ENCODE measurements at places on chromosomes 4 and X.

DNA sequence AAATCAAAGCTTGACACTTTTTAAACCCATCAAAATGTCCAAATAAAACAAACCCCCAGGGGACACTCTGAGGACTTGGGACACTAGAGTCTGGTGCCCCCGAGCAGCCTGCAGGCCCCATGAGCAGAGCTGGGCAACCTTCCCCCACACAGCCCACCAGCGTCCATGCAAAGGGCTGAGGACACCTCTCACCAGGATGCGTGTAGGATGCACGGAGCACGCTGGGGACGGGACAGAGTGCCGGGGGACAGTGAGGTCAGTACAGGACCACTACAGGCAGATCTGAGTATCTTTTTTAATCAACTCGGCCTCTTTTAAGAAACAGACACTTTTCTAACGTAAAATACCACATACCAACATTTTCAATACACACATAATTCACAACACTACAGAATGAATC, 6.9 kb downstream of the GAK start:
- DNase-seq: no peak

- DNase-seq: no peak
Measured at GRCh38 chr4:140020457-140021361, 133.3 kb downstream of the MAML3 start.

DNA sequence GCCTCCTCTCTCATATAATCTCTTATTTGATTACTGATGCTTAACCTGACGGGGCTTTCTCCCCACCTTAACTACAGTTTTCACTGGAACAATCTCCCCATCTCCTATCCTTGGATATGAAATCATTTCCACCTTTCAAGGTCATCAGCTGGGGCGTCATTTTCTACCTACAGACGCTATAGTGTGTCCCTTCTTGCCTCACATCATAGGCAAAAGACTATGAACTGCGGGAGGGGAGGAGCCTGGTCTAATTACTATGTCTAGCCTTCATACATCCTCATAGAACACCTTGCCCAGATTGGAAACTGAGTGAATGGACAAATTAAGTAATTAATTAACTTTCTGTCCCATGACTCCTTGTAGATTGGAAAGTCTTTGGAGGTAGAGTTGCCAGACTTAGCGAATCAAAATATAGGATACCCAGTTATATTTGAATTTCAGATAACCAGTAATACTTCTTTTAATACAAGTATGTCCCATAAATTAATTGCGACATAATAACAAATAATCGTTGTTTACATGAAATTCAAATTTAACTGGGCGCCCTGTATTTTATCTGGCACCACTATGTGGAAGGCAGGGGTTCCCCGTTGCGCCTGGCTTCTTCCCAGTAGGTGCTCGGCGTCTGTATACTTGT, 752 bp upstream of the ATP6AP2 start:
- no peak for DNase-seq

- no peak for DNase-seq
Measured at GRCh38 chr4:22504447-22504846, 11.4 kb downstream of the ADGRA3 start.

GRCh38 chr4:154622598-154622997, 10.1 kb upstream of the FGG start:
- no peak for DNase-seq

DNA sequence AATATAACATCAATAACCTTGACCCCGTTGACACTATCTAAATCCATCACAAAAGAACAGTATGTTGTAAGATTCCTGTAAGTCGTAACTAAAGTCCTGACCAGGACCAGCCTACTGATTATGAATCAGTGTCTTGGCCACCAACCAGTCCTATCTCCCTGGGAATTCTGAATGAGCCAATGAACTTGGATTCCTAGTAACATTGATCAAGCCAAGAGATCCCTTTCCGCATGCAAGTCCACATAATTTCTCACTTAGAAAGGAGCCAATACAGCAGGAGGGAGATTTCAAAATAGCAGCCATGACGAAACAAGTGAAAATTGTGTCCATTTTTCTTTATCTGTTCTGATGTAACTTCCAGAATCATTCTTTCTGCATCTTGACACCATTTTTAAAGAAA, 9.5 kb downstream of the XPNPEP2 start:
- no peak for DNase-seq

GRCh38 chr4:10201381-10202223, 85.0 kb upstream of the WDR1 start:
- no peak for DNase-seq

- no peak for DNase-seq
Measured at GRCh38 chr4:2792711-2793585, at the start of gene SH3BP2. Gene SH3BP2 (plus strand): TSS chr4:2793085. CDS start chr4:2820618, 27,533 bp downstream.

GRCh38 chr4:83599183-83599582, 63.3 kb downstream of the GPAT3 start:
- no peak for DNase-seq

GRCh38 chr4:90152024-90152423, 24.8 kb downstream of the CCSER1 start:
- DNase-seq: no peak

- no peak for DNase-seq
Measured at GRCh38 chr4:181345931-181346330, 897.3 kb upstream of the TENM3 start.

- DNase-seq: no peak
Measured at GRCh38 chrX:33970028-33970967, 161.8 kb downstream of the FAM47A start.

- DNase-seq: no peak
Measured at GRCh38 chr4:38273407-38273806, 313.2 kb downstream of the PTTG2 start.

- DNase-seq: no peak
Measured at GRCh38 chr4:106548446-106549044, 180.0 kb upstream of the GIMD1 start.

DNA sequence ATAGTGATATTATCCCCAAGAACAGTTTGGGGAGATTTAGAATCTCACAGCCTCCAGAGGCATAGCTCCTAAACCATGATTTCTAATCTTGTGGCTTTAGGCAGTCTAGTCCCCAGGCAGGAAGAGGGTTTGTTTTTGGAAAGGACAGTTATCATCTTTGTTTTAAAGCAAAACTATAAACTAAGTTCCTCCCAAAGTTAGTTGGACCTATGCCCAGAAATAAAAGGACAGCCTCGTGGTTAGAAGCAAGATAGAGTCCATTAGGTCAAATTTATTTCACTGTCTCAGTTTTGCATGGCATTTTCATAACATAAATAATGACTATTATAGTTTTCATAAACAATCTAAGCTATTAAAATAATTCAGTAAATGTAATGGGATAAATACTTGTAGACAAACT, 120.5 kb downstream of the MAGEC2 start:
- no peak for DNase-seq

- no peak for DNase-seq
Measured at GRCh38 chrX:17412692-17413091, 37.7 kb downstream of the NHS start.

GRCh38 chr4:32042486-32043247, 1322.5 kb downstream of the PCDH7 start:
- no peak for DNase-seq

- DNase-seq: no peak
Measured at GRCh38 chr4:24568425-24568824, 15.9 kb downstream of the DHX15 start.

DNA sequence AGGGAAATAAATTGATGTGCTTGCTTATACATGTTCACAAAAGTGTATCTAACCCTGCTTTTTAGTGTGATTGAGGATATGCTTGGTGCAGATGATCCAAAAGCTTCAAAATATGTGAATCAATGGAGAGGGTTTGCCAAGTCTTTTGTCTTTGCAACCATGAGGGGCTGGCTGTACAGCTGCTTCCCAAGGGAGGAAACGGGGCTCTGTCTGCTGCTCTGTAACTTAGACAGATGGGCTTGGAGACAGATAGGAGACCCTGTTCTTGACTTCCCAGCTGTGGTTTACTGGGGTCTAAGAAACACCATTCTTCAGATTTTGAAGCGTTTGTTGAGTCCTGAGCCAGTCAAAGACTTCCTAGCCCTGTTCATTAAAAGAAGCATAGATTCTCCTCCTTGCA, 152.3 kb downstream of the DCLK2 start:
- DNase-seq: no peak

DNA sequence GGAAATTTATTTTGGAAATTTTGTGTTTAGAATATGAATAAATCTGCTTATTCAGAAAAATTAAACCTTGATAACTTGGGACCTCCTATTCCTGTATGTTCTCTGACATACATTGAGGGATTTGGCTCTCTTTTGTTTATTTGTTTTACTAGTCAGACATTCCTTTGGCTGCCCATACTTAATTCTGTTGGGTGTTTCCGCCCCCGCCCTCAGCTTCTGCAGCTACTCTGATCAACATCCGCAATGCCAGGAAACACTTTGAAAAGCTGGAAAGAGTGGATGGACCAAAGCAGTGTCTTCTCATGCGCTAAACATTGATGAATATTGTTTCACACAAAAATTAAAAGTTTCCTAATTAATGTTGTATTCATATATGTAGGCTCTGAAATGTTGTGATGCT, 40.5 kb downstream of the RRAGB start:
- no peak for DNase-seq

DNA sequence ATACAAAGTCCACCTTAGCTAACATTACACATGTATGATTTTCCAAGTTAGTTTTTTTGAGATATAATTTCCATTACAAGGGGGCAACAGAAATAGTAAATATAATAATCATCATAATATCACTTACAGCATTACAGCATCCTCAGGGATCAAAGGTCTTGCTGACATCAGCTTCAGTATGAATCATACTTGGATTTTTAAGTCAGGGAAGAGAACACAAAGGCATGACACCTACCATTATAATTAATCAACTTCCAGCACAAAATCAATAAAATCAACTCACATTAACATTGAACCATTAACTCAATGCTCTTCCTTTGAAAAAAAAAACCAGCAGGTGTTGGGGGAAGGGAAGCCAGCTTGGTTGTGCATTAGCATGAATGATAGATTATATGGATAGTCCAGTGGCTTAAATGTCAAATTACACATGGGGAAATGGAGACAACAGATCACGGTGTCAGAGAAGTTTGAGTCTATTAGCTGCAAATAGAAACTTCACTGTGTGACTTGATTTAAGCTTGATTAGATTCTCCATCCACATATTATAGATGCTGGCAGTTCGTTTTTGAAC, 66.9 kb upstream of the CAPN6 start:
- DNase-seq: no peak

- no peak for DNase-seq
Measured at GRCh38 chr4:57039345-57039744, 60.6 kb downstream of the POLR2B start.

- no peak for DNase-seq
Measured at GRCh38 chr4:170306208-170306607, 216.5 kb upstream of the AADAT start.

DNA sequence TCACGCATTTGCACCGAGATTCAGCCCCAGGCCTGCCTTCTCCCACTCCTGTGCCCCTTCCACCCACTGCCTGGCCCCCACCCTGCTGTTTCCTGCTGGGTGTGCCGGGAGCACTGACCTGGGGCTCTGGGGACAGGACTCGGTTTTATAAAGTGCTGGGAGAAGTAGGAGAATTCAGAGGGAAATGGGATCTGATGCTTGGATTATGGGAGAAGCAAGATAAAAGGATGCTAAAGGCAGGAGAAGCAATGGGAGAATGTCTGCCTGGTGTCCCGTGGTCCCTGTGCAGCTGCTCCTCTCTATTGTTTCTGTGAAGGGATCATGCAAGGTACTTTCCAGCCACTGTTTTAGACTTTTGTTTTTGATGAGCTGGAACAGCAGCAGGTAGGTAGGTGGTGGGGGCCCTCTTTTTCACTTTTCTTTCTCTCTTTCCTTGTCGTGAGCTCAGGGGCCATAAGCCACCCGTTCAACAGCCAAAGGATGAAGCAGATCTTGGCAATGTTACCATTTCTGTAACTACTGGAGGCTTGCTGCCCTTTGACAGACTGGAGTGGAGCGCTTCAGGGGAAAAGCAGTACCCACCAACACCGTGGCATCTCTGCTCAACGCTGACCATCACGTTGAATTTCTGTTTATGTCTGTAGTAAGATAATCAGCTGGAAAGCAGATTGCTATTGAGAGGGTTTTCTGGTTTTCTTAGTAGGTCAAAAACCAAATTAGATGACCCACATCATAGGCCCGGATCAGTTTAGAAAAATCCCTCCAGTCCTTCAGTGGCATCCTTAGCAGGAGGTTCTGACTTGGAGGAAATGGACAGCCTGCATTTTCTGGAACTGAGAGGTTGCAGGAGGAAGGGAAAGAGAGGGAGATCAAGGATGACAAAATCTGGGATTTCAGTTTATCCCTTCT, 63.8 kb upstream of the ENPP6 start:
- DNase-seq: no peak

DNA sequence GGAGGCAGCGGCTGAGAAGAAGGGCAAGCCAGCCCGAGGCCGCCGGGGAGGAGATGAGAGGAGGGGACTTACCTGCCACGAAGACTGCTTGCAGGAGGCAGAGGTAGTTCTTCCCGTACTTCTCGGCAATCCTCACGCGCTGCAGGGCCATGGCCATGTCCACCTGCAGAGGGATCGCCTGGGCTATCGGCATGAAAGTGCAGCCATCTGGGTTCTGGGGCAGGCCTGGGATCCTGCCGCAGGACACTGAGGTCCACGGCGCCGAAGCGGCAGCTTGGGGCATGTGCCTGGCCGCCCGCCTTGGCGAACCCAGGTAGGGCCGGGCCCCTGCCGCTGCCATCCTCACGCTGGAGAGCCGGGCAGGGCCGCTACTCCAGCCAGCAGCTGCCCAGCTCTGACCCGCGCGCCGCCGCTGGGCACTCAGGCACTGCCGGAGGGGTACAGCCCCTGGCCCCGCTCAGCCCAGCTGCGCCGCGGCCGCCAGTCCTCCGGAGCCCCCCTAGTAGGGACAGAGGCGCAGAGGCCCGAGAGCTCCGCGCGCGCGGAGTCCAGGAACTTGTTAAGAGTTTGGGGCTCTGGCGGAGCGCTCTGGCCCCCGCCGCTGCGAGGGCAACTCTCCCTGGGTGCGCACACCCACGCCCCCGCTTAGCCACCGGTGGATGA, 16.0 kb downstream of the MCF2 start:
- DNase-seq: no peak
